ENCODE measurements at places on chromosomes 1 and 21. TPM values are rescaled to one million over a fixed set of nuclear protein-coding genes. Genes with fewer than 3 reads are reported as not detected.

The PRR9 gene
- not detected for total RNA-seq

The DNASE2B gene
- not detected for total RNA-seq

The VWA5B1 gene
- total RNA-seq, result 0.27 TPM

The DNAJC28 gene
- 1.8 TPM for total RNA-seq

The ERI3 gene
- 92.1 TPM for total RNA-seq

The KRTAP12-3 gene
- not detected for total RNA-seq

The PGLYRP4 gene
- not detected for total RNA-seq

The KLF17 gene
- total RNA-seq, result not detected

The COL16A1 gene
- 120 TPM for total RNA-seq

The AIRE gene
- total RNA-seq, result 0.45 TPM

The PRRX1 gene
- 1.1 TPM for total RNA-seq

The OR2T8 gene
- total RNA-seq, result not detected

The BACE2 gene
- 8.1 TPM for total RNA-seq

The FAM72C gene
- 0.67 TPM for total RNA-seq

The CNKSR1 gene
- 9.7 TPM for total RNA-seq

The KRTAP19-1 gene
- not detected for total RNA-seq

The CD53 gene
- total RNA-seq, result not detected

The KRTAP19-8 gene
- total RNA-seq, result not detected

The AIM2 gene
- 0.53 TPM for total RNA-seq

The SPATA45 gene
- 2.9 TPM for total RNA-seq

The MIGA1 gene
- total RNA-seq, result 7.5 TPM

The SLC45A1 gene
- total RNA-seq, result 0.28 TPM

The CYP4A11 gene
- not detected for total RNA-seq

The YBX1 gene
- total RNA-seq, result 1,156 TPM

The NTPCR gene
- 42.4 TPM for total RNA-seq

The TMEM125 gene
- 2.3 TPM for total RNA-seq

The ERICH3 gene
- 0.14 TPM for total RNA-seq

The LYPD8 gene
- total RNA-seq, result not detected

The SLC6A9 gene
- 4.9 TPM for total RNA-seq

The KRTAP21-1 gene
- not detected for total RNA-seq

The SPAG17 gene
- 0.78 TPM for total RNA-seq

The C4BPA gene
- total RNA-seq, result not detected

The TMPRSS15 gene
- not detected for total RNA-seq

The NADK gene
- 49.2 TPM for total RNA-seq

The MPL gene
- total RNA-seq, result not detected

The KRTAP21-2 gene
- not detected for total RNA-seq

The VASH2 gene
- 5.9 TPM for total RNA-seq

The BATF3 gene
- 1.8 TPM for total RNA-seq

The ZBTB8B gene
- total RNA-seq, result 1.8 TPM

The TRABD2B gene
- 0.60 TPM for total RNA-seq
